ENCODE measurements at places on chromosomes 4 and X. TPM values are rescaled to one million over a fixed set of nuclear protein-coding genes. Genes with fewer than 3 reads are reported as not detected.

GRCh38 chrX:112536544-112536943, 143.2 kb downstream of the LHFPL1 start:
- no peak for DNase-seq

- no peak for DNase-seq
Measured at GRCh38 chrX:5771441-5771840, 457.2 kb downstream of the NLGN4X start.

GRCh38 chr4:188879598-188879997, 740.4 kb downstream of the TRIML1 start:
- DNase-seq = no peak

The NSUN7 gene
- total RNA-seq = 1.2 TPM

GRCh38 chr4:6253111-6253510, 16.5 kb upstream of the WFS1 start:
- DNase-seq = no peak
